ENCODE measurements at places on chromosomes 12 and 14. TPM values are rescaled to one million over a fixed set of nuclear protein-coding genes. Genes with fewer than 3 reads are reported as not detected.

DNA sequence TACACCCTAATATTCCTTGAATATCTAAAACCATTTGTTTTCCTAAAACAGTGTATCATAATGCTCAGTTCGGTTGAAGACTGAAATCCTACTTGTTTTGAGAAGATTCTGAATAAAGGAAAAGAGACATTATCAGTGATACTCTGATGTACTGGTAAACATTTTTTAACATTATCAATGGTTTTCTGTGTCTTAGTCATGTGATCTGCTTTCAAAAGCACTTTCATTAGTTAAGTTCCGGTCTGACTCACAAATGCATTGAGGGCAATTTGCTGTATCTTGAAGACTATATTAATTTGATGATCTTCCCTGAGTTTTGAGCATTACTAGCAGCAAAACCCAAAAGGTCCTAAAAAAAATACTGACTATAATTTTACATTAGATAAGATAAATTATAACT lies 145.6 kb downstream of the PRKD1 start:
- no peak for DNase-seq

- no peak for DNase-seq
These were observed 211.3 kb downstream of the ESR2 start for GRCh38 chr14:64082837-64083236.

DNA sequence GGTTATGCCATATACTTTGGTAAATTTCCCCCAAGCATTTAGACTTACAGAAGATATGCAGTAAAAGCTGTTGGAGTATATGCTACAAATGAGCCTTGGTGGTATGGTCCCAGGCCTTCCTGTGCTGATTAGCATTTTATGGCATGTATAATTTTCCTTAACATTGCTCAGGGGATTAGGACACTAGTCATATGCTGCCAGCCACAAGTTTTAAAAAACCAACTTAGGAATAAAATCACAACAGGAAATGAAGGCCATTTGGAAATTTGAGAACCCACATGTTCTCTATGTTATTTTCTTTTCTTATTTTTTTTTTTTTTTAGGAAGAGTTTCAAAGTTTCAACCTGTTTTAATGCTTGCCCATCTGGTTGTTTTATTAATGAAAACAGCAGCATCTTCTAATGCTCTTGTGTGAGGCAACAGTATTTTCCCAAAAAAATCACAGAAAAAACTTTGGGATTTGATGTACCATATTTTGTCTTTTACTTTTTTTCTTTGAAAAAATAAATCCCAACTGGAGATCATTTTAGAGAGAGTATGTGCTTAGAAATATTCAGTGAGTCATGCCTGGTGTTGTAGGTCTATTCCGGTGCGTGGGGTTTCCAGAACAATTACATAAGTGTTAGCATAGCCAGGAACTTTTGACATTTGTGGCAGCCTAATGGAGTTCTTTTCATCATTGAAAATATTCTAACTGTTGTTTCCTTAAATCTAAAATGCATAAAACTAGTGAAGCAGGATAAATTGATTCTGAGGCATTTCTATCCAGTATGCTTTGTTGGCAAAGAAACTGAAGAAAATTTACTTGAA lies 21.7 kb upstream of the DUSP6 start:
- peak; percentile 80 for DNase-seq

DNA sequence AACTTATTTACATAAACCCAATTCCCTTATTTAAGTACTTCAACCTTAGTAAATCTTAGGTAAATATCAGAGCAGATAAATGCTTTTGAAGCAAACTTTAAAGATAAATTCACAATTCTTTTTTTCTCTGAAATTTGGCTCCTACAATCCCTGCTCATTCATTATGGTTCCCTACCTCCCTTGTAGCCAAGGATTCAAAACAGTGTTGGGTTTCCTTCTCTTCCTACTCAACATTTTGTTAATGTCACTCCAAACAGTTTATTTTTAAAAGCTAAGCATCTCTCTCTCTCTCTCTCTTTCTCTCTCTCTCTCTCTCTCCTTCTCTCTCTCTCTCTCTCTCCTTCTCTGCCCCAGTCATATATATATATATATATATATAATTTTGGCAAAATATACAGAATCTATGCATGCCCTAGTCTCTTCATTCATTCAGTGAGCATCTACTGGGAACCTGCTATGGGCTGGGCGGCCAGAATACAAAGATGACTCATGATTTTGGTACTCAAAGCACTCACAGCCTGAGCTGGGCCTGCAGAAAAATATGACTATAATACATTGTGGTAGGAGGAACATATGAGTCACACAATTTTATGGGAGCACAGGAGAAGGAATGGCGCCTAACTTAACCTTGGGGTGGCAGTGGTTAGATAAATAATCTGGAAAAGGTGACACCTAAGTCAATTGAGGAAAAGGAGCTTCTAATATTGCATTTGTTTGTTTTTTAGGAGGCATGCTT lies 123.7 kb upstream of the DHRS4 start:
- peak; percentile 94 for DNase-seq

DNA sequence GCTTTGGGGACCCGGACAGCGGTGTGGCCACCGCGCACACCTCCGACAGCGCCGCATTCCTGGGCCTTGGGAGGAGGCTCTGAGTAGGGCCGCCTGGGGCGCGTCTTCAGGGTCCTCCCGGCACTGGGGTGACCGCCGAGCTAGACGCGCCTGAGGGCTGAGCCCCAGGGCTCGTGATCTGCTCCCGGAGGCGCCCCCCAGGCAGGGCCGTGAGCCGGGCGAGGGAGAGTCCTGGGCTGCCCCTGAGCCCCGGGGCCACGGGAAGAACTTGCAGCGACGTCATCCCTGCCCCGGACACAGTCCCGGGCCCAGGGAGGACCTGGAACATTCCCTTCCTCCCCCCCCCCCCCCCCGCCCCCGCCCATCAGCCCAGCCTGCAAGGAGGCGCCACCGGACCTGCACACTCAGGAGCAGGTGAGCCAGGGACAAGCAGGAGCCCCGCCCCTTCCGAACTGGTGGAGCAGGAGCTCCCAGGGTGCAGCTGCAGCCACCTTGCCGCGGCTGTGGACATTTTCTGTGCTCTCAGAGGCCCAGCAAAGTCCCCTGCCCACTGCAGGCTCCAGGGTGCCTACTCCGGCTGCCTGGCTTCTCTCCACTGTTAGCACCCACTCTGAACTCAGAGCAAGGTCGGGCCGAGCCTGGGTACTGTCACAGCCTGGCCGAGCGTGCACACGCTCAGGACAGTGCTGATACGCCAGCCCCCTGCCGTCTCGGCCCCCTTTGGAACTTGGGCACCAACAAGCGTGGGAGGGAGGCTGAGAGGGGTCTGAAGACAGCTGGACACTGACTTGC lies 50.7 kb downstream of the A2M start:
- peak; percentile 15 for DNase-seq

DNA sequence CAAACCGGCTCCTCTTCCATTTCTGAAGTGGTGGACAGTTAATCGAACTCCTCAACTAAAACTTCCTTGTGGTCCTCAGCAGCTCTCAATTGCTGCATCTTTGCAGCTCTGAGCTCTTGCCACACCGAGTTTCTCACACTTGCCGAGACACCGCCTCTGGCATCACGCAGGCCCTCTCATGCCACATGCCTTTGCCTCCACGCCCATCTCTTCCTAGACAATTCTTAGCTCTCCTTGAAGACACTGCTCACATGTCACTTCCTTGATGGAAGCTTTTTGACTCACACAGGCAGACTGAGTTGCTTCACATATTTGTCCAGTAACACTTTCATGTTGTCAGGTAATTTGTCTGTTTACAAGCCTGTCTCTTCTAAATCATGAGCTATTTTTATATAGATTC lies 29.2 kb downstream of the KCNA1 start:
- DNase-seq = no peak

- no peak for DNase-seq
These were observed 14.7 kb downstream of the ISCA2 start for GRCh38 chr14:74508292-74508731.

GRCh38 chr12:56377310-56377988 lies 14.8 kb upstream of the APOF start:
- DNase-seq = peak; percentile 50

- DNase-seq = no peak
These were observed 980.1 kb downstream of the NRXN3 start for GRCh38 chr14:79150226-79150625.

C3AR1 gene
- 0.40 TPM for total RNA-seq

RASSF8 gene
- 24.9 TPM for total RNA-seq

DACT1 gene
- 19.8 TPM for total RNA-seq

RPS6KL1 gene
- 6.6 TPM for total RNA-seq

RFX4 gene
- not detected for total RNA-seq
